ENCODE measurements at places on chromosomes 2 and 18.

DNA sequence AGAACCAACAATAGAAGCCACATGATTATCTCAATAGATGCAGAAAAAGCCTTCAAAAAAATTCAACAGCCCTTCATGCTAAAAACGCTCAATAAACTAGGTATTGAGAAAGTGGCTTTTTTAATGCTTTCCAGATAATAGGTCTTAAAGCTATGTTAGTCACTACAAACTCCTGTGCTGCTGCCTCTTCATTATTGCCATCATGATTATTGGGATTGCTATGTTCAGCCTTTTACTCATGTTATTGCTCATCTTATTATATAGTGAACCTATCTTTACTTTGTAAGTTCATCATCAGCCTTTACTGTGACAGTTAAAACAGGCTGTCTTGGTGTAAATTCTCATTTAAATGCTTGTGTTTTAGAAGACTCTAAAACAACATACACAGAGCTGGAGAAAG is 1557.2 kb upstream of the ZEB2 start:
- no peak for DNase-seq

DNA sequence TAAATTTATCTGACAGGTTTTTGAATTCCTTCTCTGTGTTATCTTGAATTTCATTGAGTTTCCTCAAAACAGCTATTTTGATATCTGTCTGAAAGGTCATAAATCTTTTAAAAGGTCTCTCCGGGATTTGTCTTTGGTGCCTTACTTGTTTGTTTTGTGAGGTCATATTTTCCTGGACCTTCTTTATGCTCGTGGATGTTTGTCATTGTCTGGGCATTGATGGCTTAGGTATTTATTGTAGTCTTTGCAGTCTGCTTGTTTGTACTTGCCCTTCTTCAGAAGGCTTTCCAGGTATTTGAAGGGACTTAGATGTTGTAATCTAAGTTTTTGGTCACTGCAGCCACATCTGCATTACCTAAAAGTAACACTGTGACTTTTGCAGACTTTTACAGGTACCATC is 355.2 kb downstream of the PARD3B start:
- DNase-seq = no peak

- DNase-seq = no peak
These were observed 22.8 kb downstream of the SGPP2 start for GRCh38 chr2:222447131-222447530.

- no peak for DNase-seq
These were observed 74.1 kb downstream of the CTAGE1 start for GRCh38 chr18:22343613-22344012.

- no peak for DNase-seq
These were observed 480.2 kb downstream of the LPIN1 start for GRCh38 chr2:12226653-12227052.

Measured in stimulated activated CD8-positive, alpha-beta memory T cell treated with anti-CD3 and anti-CD28 coated beads, Interleukin-4, amount 100 ng/mL, for 48 hours (primary cell).